ENCODE measurements at places on chromosomes 1 and 21.

DNA sequence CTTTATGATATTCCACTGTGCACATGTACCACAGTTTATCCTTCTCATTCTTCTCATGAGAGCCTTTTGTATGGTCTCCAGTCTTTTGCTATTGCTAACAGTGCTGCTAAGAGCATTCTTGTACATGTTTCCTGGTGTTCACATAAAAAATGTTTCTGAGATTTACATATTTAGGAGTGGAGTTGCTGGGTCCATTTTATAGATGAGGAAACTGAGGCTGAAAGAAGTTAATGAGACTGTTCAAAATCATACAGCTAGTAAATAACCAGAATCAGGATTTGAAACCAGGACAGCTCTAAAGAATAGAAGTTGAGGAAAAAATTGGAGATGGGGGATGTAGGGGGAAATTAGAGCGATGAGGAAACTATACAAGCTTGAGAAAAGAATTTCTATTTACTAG is 27.8 kb upstream of the RGS16 start:
- DNase-seq, result no peak

DNA sequence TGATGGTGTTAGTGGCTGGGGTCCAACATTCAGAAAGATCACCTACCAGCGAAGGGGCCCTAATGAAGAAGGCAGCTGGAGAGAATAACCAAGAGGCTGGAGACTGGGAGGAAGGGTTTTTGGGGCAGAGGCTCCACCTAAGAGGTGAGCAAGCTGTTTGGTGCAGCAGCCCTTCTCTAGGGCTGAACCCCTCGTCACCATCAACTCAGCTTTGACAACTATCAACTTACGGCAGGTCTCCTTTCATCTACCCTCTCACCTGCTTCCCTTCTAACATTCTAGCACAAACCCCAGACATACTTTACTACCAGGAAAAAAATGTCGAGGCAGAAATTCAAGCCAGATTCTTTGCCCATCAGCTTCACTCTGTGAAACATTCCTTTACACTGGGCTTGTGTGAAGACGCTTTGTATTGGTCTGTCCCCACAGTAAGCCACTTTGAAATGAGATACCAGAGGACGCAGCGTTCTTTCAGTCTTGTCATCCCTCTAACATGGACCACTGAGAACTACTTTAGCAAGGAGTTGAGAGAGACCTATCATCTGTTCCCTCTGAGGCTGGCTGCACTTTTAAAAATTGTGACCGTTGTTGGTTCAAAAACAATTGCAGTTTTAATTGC is 84.6 kb downstream of the RAVER2 start:
- DNase-seq, result no peak

- no peak for DNase-seq
Measured at GRCh38 chr1:39102537-39103327, 76.6 kb downstream of the NDUFS5 start.

DNA sequence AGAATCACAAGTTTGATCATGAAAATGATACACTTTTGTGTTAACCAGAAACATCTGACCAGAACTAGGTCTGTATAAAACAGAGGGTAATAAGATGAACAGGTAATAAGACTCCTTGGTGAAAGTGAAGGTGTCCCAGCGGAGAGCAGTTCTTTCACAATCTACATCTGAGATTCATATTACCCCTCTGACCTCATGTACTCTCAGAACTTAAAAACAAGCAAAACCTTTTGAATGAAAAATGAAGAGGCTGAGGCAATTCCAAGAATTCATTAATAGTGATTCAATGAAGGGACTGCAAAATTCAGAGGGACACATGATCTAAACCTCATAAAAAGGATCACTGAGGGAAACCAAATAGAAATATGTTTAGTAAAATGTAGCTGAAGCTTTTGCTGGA is 10.9 kb upstream of the MPZL1 start:
- DNase-seq, result no peak

DNA sequence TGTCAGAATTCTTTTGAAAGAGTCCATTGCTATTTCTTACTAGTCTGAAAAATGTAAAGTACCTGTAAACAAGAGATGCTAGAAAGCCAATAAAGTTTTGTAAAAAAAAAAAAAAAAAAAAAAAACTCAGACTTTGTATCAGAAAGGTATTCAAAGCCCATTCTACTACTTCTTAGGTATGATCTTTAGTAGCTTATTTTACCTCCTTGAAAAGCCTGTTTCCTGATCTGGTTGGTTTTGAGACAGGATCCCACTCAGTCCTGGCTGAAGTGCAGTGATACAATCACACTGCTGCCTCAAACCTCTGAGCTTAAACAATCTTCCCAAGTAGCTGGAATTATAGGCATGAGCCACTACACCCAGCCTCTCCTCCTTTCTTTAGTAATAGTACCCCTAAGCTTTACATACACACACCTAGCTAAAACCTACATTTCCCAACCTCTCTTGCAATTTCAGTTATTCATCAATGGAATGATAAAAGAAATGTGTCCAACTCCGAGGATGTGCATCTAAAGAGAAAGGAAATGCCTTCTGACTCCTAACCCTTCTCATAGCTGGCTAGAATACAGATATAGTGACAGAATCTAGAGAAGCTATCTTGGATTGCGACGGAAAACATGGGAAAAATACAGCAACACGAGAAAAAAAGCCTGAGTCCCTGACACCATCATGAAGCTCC is 30.6 kb downstream of the EPS15 start:
- no peak for DNase-seq

DNA sequence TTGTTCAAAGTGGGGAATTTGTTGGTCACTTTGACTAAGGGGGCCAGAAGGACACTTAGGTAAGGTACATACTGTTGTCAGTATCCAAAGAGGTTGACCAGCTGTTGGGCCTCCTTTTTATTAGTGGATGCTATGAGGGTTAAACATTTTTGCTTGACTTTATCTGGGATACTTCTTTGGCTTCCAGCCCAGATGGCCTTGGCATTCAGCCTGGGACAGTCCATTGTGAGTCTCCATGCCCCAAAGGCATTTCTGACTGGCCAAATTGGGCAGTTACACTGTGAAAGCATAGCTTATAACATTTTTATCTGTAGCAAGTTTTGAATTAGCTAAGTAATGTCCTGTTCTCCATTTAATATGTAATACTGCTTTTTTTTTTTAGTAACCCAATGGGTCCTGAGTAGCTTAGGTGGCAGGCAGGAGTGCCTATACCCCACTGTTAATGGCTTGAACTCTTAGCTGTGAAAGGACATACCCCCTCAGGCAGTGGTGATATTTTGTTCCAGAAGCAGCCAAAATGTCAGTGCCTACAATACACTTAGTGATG is 35.4 kb upstream of the CD1D start:
- no peak for DNase-seq

GRCh38 chr1:36846357-36846756 is 188.0 kb downstream of the GRIK3 start:
- no peak for DNase-seq

DNA sequence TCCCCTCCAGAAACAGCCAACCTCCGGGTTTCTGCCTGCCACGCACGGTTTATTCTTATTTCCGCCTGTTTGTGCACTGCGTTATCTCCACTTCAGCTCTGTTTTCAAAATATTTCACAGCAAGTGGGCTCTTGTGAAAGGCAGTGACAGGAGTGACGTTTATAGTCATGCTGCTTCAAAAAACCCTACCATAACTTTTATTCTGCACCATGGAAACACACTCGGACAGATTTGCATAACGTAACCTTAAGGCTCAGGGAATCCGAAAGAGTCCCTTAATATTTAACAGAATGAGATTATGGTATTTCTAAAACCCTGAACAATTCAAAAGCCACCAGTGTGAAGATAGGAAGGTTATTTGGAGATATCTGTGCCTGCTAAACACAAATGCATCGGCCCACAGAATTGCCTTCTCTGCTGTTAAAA is 782 bp upstream of the SDE2 start:
- DNase-seq, result no peak

GRCh38 chr1:103250441-103250861 is 142.1 kb upstream of the COL11A1 start:
- DNase-seq, result no peak

DNA sequence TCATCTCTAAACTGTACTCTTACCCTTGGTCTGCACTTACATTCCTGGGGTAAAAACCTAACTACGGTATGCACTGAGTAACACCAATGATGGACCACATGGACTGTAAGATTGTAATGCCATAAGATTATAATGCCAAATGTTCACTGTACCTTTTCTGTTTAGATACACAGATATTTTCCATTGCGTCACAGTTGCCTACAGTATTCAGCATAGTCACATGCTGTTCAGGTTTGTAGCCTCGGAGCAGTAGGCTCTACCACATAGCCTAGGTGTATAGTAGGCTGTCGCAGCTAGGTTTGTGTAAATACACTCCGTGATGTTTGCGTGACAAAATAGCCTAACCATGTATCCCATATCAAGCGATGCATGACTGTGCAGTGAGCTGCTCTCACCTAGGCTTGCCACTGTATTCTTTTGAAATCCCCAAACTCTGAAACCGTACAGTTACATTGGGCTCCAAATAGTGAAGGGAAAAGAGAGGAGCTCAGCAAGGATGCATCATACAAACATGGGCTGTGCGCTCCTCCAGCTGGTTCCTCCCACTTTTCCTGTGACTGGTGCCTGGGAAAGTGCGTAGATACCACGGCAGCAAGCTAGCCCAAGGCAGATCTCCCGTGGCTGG is 35.2 kb downstream of the CFAP57 start:
- no peak for DNase-seq

DNA sequence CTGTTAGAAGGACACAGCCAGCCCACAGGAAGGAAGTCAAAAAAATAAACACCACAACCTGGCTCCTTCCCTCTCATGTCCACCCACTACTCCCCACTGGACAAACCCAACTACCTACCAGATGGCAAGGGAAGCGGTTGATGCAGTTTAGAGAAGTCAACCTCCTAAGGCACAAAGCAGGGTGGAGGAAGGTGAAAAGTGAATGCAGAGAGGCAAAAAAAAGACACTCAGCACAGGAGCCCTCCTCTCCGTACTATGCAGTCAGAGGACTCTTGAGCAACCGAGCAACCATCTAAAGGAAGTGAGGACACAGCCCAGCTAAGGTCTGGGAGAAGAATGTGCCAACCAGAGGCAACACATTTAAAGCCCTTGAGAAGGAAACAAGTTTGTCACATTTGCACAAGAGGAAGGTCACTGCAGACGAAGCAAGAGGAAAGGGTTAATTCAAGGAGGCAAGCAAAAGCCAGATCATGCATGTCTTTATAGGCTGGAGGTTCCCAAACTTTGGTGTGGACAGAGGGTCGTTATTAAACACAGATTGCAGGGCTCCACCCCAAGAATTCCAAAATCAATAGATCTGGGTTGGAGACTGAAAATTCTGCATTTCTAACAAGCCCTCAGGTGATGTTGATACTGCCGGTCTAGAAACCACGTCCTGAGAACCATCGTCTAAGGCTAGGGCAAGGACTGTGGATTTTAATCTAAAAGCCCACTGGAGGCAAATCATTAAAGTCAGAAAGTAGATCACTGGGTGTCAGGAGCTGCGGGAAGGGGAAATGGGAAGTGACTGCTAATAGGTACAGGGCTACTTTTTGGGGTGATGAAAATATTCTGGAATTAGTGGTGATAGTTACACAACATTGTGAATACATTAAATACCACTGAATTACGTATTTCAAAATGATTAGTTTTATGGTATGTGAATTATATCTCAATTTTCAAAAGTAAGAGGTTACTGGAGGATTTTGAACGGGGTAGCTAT is 19.7 kb downstream of the TP53BP2 start:
- no peak for DNase-seq

DNA sequence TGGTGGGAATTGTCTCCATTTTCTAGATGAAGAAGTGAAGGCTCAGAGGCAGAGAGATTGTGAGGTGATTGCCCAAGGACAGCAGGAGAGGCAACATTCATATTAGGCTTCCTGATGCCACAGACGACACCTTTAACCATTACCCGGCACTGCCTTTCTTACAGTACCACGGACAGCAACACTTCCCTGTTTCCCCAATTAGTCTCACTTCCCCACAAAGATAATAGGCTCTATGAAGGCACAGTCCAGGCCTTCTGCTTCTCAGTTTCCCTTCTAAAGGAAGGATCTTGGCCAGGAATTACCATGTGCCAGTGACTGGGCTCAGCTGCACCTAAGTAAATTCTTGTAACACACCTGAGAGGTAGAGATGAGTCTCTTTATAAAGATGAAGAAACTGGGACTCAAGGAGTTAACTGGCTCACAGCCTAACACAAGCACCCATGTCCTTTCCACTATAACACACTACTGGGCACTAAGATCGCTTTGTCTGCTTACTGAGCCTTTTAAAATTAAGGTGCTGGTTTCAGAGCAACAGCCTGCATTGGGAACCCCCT is 9.6 kb downstream of the IGSF9 start:
- no peak for DNase-seq

GRCh38 chr1:96863449-96863848 is 141.9 kb downstream of the PTBP2 start:
- DNase-seq, result no peak

- no peak for DNase-seq
Measured at GRCh38 chr21:24424776-24425175, 1182.5 kb downstream of the MRPL39 start.

- no peak for DNase-seq
Measured at GRCh38 chr1:234969011-234969441, 159.6 kb downstream of the TOMM20 start.
